AG04450 (cell line): ENCODE measurements at places on chromosomes 3 and 15. TPM values are rescaled to one million over a fixed set of nuclear protein-coding genes. Genes with fewer than 3 reads are reported as not detected.

GRCh38 chr15:60283936-60284335 lies 113.8 kb downstream of the ANXA2 start:
- DNase-seq: no peak

DNA sequence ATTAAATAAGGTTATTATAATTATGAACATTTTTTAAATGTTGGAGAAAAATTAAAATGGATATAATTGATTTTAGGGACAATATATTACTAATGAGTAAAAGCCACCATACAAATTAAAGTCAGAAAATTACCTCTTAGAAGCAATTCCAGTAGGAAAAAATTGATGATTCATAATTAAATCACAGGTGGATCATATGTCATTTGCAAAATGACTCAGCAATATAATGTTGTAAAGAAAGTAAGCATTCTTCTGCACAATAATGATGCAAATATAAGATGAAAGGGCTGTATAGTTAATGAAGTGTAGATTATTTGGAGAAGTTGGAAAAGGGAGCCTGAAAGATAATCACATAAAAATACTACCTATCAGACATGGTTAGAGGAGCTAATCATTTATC lies 25.8 kb downstream of the ZPLD1 start:
- DNase-seq: no peak

Gene SPATA12
- not detected in 2 replicates for polyA plus RNA-seq

DNA sequence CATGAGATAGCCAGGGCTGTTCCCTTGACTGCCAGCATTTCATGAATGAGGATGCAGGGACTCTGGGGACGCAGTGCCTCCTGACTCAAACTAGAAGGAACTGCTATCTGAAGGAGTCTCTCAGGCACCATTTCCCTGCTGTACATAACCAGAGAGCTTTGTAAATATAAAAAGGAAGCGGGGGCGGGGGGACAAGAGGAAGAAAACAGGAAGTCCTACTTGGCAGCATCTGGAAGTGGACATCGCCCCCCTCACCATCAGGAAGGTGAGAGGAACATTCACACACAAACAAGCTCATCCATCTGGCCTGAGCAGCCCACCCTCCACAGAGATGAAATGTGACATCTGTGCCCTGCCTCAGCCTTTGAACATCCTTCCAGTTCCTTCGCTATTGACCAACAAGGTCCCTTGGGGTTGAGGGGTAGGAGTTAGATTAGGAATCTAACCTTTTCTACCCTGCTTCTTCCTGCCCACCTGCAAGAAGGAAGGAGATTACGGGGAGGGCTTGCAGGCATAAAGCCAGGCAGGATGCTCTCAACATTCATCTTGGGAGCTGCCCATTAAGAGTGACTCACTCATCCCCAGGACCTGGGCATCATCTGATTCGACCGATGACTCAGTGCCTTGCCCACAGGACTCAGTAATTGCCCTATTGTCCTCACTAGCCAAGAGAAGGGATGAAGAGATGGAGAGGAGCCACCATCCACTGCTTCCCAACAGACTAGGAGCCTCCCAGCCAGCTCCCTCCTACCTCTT lies 31.9 kb downstream of the SH3BP5 start:
- DNase-seq: no peak

DNA sequence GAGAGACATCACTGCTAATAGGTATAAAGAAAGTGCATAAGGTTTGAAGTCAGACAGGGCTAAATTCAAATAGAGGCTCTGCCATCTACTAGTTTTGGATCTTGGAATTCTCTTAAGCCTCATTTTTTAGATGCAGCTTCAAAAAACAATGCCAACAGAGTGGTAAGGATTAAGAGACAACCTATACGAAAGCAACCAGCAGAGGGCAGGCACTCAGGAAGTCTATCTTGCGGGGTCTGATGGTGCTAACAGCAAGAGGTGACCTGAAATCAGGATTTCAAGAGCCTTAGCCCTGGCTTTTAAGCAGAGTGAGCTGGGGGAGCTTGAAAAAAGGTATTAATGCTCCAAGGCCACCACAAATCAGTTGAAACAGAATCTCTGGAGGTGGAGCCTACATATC lies 40.7 kb downstream of the LDHAL6B start:
- peak; percentile 50 for DNase-seq

GRCh38 chr3:144466114-144466513 lies 494.5 kb downstream of the DIPK2A start:
- DNase-seq: no peak

DNA sequence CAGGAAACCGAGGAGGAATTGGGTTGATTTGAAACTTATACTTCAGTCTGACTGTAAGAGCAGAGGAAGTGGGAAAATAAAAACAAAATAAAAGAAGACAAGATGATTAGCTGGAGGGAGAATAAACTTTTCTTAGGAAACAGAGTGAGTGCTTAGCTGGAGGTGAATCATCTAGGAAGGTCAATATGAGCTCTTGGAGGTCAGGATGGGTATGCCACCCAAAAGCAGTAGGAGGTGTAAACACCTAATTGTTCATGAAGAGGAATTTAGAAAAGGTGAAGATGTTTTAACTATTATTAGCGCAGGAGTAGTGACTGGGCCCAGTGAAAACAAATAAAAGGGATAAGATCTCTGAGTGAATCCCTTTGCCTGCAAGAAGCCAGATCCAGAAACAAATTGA lies 39.9 kb upstream of the ARL14 start:
- DNase-seq: no peak

GRCh38 chr3:124759666-124760401 lies 29.6 kb downstream of the UMPS start:
- DNase-seq: no peak
